ENCODE measurements at places on chromosomes 3 and 15. TPM values are rescaled to one million over a fixed set of nuclear protein-coding genes. Genes with fewer than 3 reads are reported as not detected.

- peaks cover 91% of the 10 kb centered on the region for H3K4me1 ChIP-seq
- no peak overlapping the region for H3K4me3 ChIP-seq
- DNase-seq, result no peak
- H3K27me3 ChIP-seq, result no peaks in the 10 kb centered on the region
- H3K27ac ChIP-seq, result no peak overlapping the region
These were observed 14.0 kb downstream of the PLCL2 start for GRCh38 chr3:16898595-16899395.

- H3K36me3 ChIP-seq, result no peaks in the 10 kb centered on the region
- no peaks in the 10 kb centered on the region for H3K27me3 ChIP-seq
- H3K4me3 ChIP-seq, result no peak overlapping the region
- no peak overlapping the region for H3K27ac ChIP-seq
These were observed 57.5 kb downstream of the ATP8B4 start for GRCh38 chr15:50061503-50061902.

Gene SLC9C1
- not detected for total RNA-seq

Gene CFAP44
- 5.3 TPM for total RNA-seq

GRCh38 chr3:5197022-5197421 lies 9.5 kb downstream of the EDEM1 start:
- H3K27me3 ChIP-seq, result no peaks in the 10 kb centered on the region
- DNase-seq, result no peak
- H3K27ac ChIP-seq, result peak overlapping the region; percentile 12
- H3K4me1 ChIP-seq, result peaks cover 81% of the 10 kb centered on the region
- H3K36me3 ChIP-seq, result peaks cover 23% of the 10 kb centered on the region
- peak overlapping the region; percentile 14 for H3K4me3 ChIP-seq
